Heart left ventricle (tissue), 16 donors: ENCODE measurements at places on chromosomes 6 and 20. TPM values are rescaled to one million over a fixed set of nuclear protein-coding genes. Genes with fewer than 3 reads are reported as not detected.

- no peak for DNase-seq
These were observed 124.8 kb downstream of the AHI1 start for GRCh38 chr6:135372758-135373157.

DNA sequence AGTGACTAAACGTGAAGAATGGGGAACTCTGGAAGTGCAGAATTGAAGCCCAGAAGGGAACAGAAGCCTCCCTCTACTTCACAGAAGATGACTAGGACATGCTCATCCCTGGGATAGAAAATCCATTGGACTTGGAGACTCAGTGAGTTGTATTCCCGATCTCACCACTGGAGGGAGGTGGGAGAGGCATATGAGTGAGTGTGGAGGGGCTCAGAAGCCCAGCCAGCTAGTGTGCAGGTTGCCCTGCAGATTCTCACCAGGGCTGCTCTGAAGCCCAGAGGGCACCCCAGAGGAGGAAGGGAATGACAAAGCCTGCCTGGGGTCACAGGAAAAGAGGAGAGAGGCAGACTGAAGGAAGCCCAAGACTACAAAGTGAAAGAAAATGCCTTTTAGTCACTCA is 42.1 kb upstream of the HLA-E start:
- no peak for DNase-seq

DNA sequence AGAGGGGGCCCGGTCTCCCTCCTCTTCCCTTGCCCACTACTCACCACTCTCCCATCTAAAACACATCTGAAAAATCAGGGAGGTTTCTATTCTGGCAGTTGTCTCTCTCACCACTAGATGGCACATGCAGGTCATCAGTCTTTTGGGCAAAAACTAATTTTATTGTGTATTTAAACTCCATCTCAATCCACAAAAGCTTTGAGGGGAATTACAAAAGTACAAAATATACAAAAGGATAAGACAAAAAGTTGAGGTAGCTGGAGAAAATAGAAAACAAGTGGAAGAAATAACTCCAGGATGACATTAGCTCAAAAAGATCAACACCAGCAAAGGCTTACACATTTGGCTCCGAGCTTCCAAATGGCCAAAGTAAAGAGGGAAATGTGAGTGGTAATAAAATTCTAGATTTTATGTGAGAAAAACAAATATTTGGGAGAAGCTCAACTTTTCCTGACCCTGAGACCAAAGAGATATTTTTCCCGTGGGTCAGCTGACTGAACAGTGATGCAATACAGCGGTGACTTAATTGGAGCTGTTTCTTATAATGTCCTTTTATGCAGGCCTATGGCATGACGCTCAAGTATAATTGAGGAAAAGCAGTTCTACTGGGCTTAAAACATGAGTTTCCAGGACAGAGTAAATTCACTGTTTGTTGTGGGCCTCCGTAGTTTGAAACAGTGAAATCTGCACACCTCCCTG is 79.8 kb upstream of the CHD6 start:
- DNase-seq, result no peak

GRCh38 chr6:118042855-118043254 is 135.8 kb downstream of the SLC35F1 start:
- DNase-seq, result no peak

Gene TAGAP
- total RNA-seq, result 1.4 TPM

Gene GRM4
- total RNA-seq, result not detected

Gene PRDM13
- not detected for total RNA-seq
